ENCODE measurements at places on chromosomes 5 and 9. TPM values are rescaled to one million over a fixed set of nuclear protein-coding genes. Genes with fewer than 3 reads are reported as not detected.

GRCh38 chr5:167639273-167639672, 652.2 kb upstream of the WWC1 start:
- H3K4me1 ChIP-seq = no peaks in the 10 kb centered on the region
- no peaks in the 10 kb centered on the region for H3K36me3 ChIP-seq
- H3K27ac ChIP-seq = no peak overlapping the region

- H3K4me1 ChIP-seq = peaks cover 35% of the 10 kb centered on the region
- no peaks in the 10 kb centered on the region for H3K36me3 ChIP-seq
- H3K27ac ChIP-seq = peak overlapping the region; percentile 87
- peak overlapping the region; percentile 59 for H3K4me3 ChIP-seq
Measured at GRCh38 chr5:7394889-7395431, 978 bp upstream of the ADCY2 start.

- no peak overlapping the region for H3K4me3 ChIP-seq
- no peak for DNase-seq
- no peaks in the 10 kb centered on the region for H3K4me1 ChIP-seq
- H3K27ac ChIP-seq = no peak overlapping the region
Measured at GRCh38 chr5:34789639-34790038, 49.3 kb upstream of the TTC23L start.

PPP2R2B gene
- not detected for total RNA-seq
